ENCODE measurements at places on chromosomes 4 and X. TPM values are rescaled to one million over a fixed set of nuclear protein-coding genes. Genes with fewer than 3 reads are reported as not detected.

- no peaks in the 10 kb centered on the region for H3K4me1 ChIP-seq
- no peaks in the 10 kb centered on the region for H3K27me3 ChIP-seq
- H3K27ac ChIP-seq = no peak overlapping the region
These were observed 14.4 kb upstream of the SEPSECS start for GRCh38 chr4:25174674-25175073.

NKX6-1 gene
- 0.09 TPM for total RNA-seq

RBMXL3 gene
- not detected for total RNA-seq

GRCh38 chrX:124346117-124346876 lies at the start of gene SH2D1A:
Gene SH2D1A, plus strand, starts transcription at chrX:124346563. Its CDS starts 80 bp downstream, at chrX:124346643.
- H3K27me3 ChIP-seq = no peaks in the 10 kb centered on the region
- no peak within 1 kb of the TSS for H3K4me3 ChIP-seq
- H3K4me1 ChIP-seq = no peaks in the 10 kb centered on the region
- no peaks in the 10 kb centered on the region for H3K36me3 ChIP-seq
- H3K27ac ChIP-seq = no peak within 1 kb of the TSS
- DNase-seq = no peak

DNA sequence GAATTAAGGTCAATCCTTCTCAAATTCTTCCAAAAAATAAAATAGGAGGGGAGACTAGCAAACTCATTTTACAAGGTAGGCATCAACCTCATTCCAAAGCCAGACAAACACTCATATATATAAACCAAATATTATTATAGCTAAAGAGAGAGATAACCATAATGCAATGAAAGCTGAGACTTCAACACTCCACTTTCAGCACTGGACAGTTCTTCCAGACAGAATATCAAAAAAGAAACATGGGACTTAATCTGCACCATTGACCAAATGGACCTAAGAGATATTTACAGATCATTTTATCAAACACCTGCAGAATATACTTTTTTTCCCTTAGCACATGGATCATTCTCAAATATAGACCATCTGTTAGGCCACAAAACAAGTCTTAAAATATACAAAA lies 15.5 kb upstream of the EDA2R start:
- no peak for DNase-seq
- H3K4me3 ChIP-seq = no peak overlapping the region
- no peak overlapping the region for H3K27ac ChIP-seq
- no peaks in the 10 kb centered on the region for H3K27me3 ChIP-seq
- H3K4me1 ChIP-seq = no peaks in the 10 kb centered on the region

DNA sequence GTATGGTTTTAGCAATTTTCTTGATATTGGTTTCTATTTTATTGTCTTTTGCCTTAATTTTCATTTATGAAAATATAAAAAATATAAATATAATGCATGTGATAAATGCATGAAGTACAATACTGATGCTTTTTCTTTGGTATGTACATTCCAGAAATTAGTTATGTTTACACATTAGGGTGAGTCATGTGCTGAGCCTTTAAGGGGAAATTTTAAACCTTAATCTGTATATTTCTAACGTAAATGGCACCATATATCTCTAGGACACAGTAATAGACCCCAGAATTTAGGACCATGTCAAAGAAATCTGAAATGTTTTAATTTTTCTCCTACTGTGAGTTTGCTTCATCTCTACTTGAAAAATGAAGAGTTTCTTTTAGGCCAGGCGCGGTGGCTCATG lies 117.8 kb upstream of the SPRY1 start:
- no peak overlapping the region for H3K27ac ChIP-seq
- peaks cover 2% of the 10 kb centered on the region for H3K36me3 ChIP-seq
- no peaks in the 10 kb centered on the region for H3K27me3 ChIP-seq
- H3K4me3 ChIP-seq = no peak overlapping the region
- no peak for DNase-seq

GRCh38 chr4:76546759-76547742 lies 112.0 kb downstream of the SHROOM3 start:
- no peak for DNase-seq
- no peak overlapping the region for H3K4me3 ChIP-seq
- H3K36me3 ChIP-seq = no peaks in the 10 kb centered on the region

- H3K36me3 ChIP-seq = no peaks in the 10 kb centered on the region
- no peak overlapping the region for H3K4me3 ChIP-seq
- no peak overlapping the region for H3K27ac ChIP-seq
- H3K27me3 ChIP-seq = no peaks in the 10 kb centered on the region
- no peaks in the 10 kb centered on the region for H3K4me1 ChIP-seq
These were observed 131.8 kb upstream of the MAD2L1 start for GRCh38 chr4:120198411-120198810.

GRCh38 chr4:12580787-12581186 lies 903.4 kb downstream of the RAB28 start:
- no peaks in the 10 kb centered on the region for H3K27me3 ChIP-seq
- no peaks in the 10 kb centered on the region for H3K36me3 ChIP-seq
- H3K4me1 ChIP-seq = no peaks in the 10 kb centered on the region
- no peak for DNase-seq
- no peak overlapping the region for H3K27ac ChIP-seq
- H3K4me3 ChIP-seq = no peak overlapping the region
